ENCODE measurements at places on chromosomes 2 and 18.

GRCh38 chr18:61771861-61772260, 120.9 kb downstream of the RNF152 start:
- DNase-seq = no peak

- DNase-seq = no peak
These were observed 179.0 kb downstream of the TRABD2A start for GRCh38 chr2:84701880-84702279.

DNA sequence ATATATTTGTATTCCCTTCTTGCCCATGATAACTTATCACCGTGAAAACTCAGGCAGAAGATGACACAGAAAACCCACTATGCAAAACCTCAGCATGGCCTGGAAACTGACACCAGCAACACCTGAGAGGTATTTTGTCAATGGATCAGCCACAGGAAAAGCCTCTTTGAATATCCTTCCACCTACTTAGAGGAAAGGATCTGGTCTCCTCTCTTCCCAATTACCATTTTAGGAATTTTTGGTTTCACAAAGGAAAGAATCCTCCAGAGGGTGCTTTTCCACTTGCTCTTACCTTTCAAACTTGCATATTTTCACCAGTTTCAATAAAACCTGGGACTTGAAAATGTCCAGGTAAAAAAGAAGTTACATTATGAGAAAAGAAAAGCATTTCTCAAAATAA, 20.0 kb upstream of the MEIS1 start:
- no peak for DNase-seq

DNA sequence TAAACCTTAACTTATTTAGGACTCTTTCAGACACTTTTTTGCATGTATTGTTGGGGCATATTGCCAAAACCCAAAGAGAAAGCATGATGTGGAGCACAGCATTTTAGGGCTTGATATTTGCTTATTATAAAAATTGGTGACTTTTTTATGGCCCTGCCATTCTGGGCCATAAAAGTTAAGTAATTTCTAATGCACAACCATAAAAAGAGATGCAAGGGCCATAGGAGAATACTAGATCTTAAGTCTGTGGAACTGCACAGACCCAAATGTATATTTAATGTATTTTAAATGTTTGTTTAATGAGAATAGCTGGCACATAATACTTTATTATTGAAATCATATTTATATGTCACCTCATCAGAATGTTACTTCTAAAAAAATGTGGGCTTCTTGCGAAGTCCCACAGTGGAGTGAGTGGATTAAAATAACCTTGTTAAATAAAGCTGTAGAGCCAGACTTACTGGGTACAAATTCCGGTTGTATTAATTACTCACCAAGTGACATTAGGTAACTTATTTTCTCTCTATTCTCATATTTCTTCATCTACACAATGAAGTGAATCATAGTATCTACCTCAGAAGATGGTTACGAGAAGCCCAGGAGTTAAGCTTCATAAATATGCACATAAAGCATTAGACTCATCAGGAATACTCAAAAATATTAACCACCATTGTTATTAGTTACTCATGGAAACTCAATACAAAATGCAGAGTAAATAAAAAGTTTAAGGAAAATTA, 52.2 kb downstream of the HNMT start:
- DNase-seq = peak; percentile 81

- no peak for DNase-seq
These were observed 12.1 kb downstream of the MXD1 start for GRCh38 chr2:69926849-69927515.

DNA sequence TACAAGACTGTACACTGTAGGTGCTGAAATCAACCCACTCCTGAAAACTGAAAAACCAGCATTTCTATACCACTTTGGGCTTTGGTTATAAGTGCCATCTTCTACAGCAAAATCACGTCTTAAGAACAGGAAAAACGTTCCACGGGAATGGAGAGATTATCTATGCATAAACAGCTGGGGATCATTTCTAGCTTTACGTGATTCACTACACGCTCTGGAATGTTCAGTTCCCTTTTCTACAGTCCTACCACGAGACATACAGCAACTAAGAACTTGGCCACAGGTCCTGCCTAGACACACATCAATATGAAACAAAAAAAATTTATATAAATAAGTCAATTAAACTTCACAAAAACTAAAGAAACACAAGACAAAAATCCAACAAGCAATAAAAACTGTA, 3.6 kb downstream of the CXCR4 start:
- peak; percentile 49 for DNase-seq

DNA sequence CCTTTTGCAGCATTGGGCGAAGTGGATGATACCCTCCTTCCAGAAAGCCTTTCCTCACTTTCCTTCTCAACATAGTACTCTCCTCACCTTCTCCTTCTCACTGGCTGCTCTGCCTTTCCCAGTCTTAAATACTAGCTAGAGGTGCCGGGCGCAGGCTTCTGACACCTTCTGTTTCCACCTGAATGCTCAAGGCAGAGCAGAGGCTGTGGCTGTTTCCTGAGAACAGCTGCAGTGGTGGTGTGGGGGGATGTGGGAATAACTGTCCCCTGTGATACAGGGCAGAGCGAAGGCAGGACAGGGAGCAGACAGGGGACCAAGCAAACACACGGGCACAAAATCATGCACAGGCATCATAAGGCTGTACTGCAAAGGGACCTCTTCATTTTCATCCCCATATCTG, 303.1 kb downstream of the SS18 start:
- no peak for DNase-seq

DNA sequence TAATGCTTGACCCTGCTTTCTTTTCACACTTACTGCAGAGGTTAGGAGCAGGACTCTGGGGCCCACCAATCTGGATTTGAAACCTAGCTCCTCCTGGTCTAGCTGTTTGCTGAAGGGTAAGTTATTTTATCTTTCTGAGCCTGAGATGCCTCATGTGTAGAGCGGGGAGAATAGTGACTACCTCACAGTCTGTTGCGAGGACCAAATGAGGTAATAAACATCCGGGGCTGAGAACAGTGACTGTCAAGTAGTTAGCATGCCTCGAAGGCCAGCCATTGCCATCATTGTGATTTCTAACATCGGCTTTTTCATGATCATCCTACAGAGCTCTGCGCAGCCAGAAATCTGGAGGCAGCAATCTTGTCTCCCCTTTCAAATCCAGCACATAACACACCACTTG, 32.9 kb downstream of the PTPRM start:
- no peak for DNase-seq

GRCh38 chr18:42082415-42083234, 127.6 kb downstream of the PIK3C3 start:
- DNase-seq = no peak

DNA sequence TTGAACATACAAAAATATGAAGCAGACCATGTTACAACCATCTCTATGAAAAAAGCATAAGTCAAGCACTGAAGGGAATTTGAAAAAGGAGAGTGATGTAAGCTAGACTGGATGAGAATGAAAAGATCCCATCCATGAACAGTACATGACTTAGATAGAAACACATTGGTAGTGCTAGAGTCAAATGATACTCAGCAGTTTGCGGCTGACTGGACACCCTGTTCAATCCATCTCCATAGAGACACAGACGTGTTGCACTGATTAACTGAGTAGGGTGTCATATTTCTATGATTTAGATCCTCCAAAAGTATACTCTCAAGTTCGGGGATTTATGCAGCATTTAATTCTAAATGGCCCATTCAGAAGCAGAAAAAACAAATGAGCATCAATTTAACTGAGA, 674.3 kb upstream of the NRXN1 start:
- no peak for DNase-seq

DNA sequence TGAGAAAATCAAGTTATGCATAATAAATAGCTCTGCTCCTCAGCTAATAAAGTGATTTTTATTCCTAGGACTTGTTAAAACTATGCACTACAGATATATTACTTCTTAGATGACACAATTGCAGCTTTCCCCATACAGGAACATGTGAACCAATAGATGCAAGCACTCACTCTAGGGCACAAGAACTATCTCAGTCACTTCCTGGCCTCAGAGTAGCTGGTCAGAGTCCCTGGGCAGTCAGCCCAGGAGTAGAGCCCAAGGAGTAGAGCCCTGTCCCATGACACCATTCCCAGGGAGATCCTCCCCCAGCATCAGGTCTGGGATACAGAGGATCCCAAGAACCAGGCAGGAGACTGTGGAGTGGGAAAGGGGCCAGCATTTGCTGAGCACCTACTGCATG, 2.7 kb downstream of the TNS1 start:
- peak; percentile 62 for DNase-seq

DNA sequence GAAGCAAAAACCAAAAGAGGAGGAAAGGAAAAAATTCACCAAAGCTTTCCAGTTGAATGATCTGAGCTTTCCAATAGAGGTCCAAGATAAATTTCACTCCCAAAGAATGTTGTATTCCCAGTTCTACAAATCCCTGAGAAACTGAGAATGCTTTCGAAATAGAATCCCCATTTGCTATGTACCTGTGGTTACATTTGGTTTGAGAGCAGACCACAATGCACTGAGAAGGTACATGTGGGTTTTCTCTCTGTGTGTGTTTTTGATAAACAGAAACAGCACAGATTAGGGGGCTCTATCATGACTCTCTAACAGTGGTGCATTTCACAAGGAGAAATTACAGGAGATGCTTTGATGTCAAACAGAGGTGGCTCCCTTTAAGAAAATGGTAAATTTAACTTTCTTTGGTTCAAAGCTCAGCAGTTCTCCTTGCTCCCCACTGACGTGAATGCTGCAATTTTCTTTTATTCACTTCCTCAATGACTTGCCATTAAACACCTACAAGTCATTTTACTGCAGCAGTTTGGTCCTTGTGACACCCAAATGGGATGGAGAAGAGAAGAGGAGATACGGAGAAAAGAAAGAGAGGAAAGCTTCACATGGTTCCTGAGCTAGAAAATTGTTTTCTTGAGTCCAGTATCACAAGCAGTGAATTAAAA, 108.7 kb downstream of the EPHA4 start:
- no peak for DNase-seq

DNA sequence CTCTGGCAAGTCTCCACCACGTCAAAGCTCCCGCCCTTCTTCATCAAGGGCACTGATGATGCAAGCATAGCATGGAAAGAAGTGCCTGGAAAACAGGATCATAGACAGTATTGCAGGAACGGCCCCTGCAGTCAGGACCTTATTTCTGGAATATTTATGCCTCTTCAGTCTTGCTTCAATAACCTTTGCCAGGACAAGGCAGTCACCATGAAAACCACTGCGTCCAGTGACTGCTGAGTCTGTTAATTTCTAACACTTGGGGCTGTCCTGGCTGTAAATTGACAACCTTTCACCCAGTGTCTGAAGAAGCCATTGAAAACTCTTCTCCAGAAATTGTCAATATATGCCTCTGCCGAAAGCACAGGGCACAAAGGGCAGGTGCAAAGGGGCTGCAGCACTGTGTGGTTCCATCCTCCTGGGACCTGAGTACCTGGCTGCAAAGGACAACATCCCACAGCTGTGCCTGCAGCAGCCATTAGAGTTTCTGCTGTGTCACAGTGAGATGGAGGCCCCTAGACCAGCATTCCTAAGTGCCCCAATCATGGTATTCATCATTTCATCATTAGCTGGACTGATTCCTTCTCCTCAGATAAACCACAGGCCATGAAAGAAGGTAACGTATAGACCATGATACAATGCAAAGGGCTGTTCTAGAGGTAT, 819.6 kb downstream of the RNF144A start:
- no peak for DNase-seq

GRCh38 chr2:231462729-231463465, 1.4 kb downstream of the NCL start:
- DNase-seq = no peak

- DNase-seq = no peak
These were observed 334.6 kb downstream of the SLC4A3 start for GRCh38 chr2:219961947-219962498.

DNA sequence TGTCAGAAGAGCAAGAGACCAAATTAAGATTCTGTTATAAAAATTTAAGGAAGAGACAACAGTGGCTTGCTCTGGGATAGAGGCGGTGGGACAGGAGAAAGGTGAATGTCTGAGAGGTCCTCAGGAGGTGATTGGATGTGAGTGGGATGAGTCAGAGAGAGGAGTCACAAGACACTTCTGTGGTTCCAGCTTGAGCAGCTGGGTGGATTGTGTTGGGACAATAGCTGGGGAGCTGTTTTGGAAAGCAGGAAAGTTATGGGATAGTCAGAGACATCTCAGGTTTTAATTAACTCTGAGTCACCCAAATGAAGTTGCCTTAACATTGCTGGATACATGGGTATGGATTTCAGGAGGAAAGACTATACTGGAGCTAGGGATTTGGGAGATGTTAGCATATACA, 218.0 kb upstream of the TRIB2 start:
- DNase-seq = no peak

DNA sequence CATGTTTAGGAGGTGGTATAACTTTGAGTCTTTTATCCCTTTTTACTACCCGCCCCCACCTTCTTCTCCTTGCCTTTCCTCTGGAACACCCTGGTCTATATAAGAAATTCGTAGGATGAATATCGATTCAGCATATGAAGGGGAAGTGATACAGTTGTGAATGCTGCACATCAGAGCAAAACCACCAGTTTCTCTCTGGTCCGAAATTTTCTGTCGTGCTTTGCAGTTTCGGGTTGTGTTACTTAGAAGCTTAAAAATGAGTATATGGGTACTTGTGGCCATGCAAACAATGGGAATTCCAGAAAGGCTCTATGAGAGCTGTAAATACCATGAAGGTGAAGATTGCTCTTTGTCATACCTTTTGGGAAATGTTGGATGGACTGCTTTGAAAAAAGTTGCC, 60.6 kb downstream of the DAW1 start:
- DNase-seq = no peak
